ENCODE measurements at places on chromosomes 11 and 22.
A peak's percentile ranks its signal among the peaks of the same experiment; 100 is the strongest.

DNA sequence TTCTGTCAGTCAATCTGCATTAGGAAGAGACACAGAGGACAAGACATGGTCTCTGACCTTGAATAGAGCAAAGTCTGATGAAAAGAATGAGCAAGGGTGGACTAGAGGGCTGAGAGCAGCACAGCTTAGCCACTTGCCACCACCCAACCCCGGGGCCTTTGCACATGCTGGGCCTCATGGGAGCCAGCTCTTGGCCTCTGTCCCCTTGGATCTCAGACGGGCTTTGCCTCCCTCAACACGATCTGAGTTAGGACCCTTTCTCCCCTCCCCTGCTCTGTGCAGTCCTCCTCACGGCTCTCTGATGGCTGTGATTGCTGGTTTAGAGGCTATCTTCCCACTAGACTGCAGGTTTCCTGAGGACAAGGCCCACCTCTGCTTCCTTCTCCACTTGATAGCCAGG is 131.6 kb upstream of the B3GAT1 start:
- H3K4me3 ChIP-seq = no peak overlapping the region
- peaks cover 2% of the 10 kb centered on the region for H3K36me3 ChIP-seq
- H3K27ac ChIP-seq = no peak overlapping the region
- no peaks in the 10 kb centered on the region for H3K4me1 ChIP-seq
- DNase-seq = no peak

DNA sequence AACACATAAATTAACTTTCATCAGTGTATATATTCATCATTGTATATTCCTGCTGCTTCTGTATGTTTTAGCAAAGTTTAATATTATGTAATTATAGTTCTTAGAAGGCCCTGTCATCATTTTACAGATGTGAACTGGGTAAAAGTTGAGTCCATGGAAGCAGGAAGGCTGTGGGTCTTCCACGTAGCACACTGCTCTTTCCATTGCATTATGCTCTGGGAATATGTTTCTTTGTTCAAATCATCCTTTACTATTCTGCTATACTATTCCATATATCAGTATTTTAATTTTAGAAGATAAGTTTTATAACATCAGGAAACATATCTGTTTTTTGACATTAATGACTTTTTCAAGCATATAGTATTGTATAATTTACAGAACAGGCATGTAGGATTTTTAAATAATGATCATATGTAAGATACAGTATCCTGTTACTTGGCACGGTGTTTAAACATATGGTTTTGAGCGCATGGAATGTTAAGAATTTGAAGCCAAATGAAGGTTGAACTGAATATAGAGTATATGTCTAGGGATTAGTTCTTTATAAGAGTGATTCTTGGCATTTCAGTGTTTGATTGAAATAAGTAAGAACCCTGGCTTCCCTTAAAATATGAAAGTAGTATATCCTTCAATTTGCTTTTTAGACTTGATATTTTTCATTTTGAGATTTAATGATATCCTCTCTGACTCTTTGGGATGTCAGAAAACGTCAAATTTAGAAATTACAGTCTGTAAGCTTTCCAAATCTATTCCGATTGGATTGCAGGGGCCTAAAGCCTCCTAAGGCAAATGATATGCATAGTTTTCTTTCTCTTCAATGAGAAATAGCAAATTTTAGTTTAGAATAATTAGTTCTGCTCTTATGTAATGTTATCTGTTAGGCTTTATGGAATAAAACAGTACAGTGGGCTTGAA is 8.6 kb downstream of the CCDC81 start:
- H3K36me3 ChIP-seq = no peaks in the 10 kb centered on the region
- H3K4me3 ChIP-seq = no peak overlapping the region
- H3K27me3 ChIP-seq = no peaks in the 10 kb centered on the region
- no peaks in the 10 kb centered on the region for H3K4me1 ChIP-seq
- DNase-seq = no peak

DNA sequence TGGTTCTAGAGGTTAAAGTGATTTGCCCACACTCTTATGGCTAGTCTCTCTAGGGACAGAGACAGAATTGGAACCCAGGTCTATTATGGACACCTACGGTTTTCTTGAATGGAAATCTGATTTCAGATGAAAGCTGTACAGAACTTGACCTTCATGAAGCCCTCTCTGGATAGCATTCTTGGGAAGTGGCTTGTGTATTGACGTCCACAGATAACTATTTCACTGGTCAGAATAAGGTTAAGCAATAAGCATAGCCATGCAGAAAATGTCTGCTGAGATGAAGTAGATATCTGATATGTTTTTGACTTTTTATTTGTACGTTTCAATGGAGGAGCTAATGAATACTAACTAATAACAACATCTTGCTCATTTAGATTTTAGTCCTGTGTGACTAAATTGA is 1.1 kb downstream of the TLCD5 start:
- DNase-seq = no peak
- no peaks in the 10 kb centered on the region for H3K36me3 ChIP-seq
- peaks cover 63% of the 10 kb centered on the region for H3K27me3 ChIP-seq
- H3K4me1 ChIP-seq = peaks cover 29% of the 10 kb centered on the region
- H3K27ac ChIP-seq = no peak overlapping the region

DNA sequence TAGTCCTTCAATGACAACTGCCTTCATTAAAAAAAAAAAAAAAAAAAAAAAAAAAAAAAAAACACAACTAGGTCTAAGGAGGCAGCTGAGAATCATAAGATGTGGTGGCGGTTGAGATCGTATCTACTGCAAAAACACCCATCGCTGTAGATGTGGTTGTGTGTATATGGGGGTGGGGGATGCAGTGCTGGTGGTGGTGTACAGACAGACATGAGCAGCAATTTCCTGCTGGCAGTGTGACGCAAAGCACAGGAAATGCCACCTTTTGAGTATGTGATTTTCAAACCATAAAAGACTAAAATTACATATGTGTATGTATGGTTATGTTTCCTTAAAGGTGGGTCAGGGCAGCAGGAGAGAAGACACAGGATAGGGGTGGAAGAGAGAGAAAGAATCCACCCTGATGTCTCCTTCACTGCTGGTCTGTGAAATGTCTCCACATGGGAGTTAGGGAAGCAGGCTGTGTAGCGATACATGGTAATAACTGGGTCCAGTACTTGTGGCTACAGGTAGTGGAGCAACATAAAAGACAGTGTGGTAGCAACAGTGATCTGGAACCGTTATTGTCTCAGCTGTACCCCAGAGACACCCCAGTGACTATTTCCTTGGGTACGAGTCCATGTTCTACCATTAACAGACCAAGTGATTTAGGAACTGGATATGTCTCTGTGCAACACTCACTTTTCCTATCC is 57.9 kb downstream of the SYTL2 start:
- peak overlapping the region; percentile 75 for H3K4me3 ChIP-seq
- peak overlapping the region; percentile 93 for H3K27ac ChIP-seq
- no peaks in the 10 kb centered on the region for H3K36me3 ChIP-seq

- no peak overlapping the region for H3K4me3 ChIP-seq
- no peaks in the 10 kb centered on the region for H3K27me3 ChIP-seq
- H3K4me1 ChIP-seq = peaks cover 7% of the 10 kb centered on the region
- DNase-seq = no peak
- H3K36me3 ChIP-seq = no peaks in the 10 kb centered on the region
Measured at GRCh38 chr11:30342736-30343166, 19.8 kb downstream of the ARL14EP start.

DNA sequence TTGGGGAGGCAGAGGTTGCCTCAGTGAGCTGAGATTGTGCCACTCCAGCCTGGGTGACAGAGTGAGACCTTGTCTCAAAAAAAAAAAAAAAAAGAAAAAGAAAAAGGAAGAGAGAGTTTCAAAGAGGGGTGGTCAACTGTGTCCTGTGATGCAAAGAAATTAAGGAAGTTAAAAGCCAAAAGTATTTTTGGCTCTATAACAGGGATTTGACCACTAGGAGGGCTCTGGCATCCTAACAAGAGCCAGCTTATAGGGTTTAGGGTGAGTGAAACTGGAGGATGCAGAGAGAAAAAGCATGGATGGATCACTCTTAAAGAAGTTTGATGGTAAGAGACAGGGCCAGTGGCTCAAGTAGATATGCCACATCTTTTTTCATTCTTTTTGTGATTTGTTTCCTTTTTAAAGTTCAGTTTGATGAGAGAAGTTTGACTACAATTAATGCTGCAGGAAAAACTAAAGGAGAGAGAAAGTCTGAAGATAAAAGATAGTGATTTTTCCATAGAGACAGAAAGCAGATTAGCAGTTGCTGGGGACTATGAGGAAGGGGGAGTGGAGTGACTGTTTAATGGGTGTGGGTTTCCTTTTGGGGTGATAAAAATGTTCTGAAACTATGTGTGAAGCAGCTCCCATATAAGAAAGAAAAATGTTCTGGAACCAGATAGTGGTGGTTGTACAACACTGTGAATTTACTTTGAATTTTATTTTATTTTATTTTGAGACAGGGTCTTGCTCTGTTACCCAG is 11.1 kb upstream of the MICAL2 start:
- peaks cover 17% of the 10 kb centered on the region for H3K4me1 ChIP-seq
- H3K27ac ChIP-seq = peak overlapping the region; percentile 41
- H3K27me3 ChIP-seq = no peaks in the 10 kb centered on the region
- peaks cover 3% of the 10 kb centered on the region for H3K36me3 ChIP-seq

DNA sequence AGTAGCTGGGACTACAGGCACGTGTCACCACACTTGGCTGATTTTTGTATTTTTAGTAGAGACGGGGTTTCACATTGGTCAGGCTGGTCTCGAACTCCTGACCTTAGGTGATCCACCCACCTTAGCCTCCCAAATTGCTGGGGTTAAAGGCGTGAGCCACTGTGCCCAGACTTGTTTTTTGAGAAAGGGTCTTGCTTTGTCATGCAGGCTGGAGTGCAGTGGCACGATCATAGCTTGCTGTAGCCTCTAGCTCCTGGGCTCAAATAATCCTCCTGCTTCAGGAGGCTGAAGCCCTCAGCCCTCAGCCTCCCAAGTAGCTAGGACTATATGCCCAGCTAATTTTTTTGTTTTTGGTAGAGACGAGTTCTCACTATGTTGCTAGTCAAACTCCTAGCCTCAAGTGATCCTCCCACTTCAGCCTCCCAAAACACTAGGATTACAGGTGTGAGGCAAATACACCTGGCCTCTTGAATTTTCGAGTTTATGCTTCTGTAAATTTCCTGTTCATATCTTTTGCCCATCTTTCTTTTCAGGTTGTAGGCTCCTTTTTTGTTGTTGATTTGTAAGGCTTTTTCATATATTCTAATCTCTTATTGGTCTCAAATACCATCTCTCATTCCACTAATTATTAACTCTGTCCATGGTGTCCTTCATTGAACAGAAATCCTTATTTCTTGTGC is 3.4 kb upstream of the RBM4B start:
- DNase-seq = no peak
- peaks cover 17% of the 10 kb centered on the region for H3K4me1 ChIP-seq
- no peak overlapping the region for H3K4me3 ChIP-seq
- no peak overlapping the region for H3K27ac ChIP-seq
- no peaks in the 10 kb centered on the region for H3K27me3 ChIP-seq

DNA sequence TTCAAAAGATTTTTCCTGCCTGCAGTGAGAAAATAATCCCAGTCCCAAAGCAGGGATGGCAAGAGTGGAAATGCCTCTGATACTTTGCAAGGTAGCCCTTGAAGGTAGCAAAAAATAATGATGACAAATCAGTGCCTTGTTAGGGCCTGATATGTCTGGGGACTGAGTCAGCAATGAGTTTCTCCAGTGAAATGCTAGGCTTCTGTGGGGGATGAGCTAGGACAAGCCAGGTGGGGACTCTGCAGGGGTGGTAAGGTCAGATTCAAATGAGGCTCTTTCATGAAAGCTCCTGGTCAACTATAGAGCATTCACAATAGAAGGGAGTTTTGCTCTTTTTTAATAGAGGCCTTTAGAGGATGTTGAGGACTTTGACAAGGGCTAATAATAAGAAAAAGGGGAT is 77.7 kb downstream of the ME3 start:
- no peaks in the 10 kb centered on the region for H3K36me3 ChIP-seq
- no peaks in the 10 kb centered on the region for H3K27me3 ChIP-seq
- peaks cover 5% of the 10 kb centered on the region for H3K4me1 ChIP-seq
- no peak for DNase-seq

DNA sequence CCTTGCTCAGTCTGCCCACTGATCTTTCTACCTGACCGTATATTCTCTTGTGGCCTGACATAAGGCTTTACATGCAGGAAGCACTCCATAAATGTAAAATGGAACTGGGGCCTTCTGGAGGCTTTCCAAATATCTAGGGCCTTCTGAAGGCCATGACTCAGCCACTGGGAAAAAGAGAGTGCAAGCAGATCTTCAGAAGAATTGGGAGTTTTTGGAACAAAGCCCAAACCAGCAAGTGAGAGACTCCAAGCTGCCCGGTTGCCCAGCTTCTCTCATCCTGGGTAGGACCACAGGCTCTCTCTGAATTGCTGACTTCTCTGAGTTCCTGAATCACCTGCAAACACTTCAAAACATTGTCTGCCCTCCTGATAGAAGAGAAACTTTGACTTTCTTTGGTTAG is 107.9 kb upstream of the BMAL1 start:
- peaks cover 68% of the 10 kb centered on the region for H3K27me3 ChIP-seq
- H3K4me3 ChIP-seq = no peak overlapping the region
- DNase-seq = no peak
- H3K4me1 ChIP-seq = peaks cover 2% of the 10 kb centered on the region
- H3K27ac ChIP-seq = no peak overlapping the region

GRCh38 chr11:70301721-70302418 is 31.4 kb downstream of the PPFIA1 start:
- no peaks in the 10 kb centered on the region for H3K27me3 ChIP-seq
- peaks cover 24% of the 10 kb centered on the region for H3K4me1 ChIP-seq
- no peaks in the 10 kb centered on the region for H3K36me3 ChIP-seq
- peak overlapping the region; percentile 25 for H3K4me3 ChIP-seq

Measured in T-helper 17 cell (primary cell).